Fibroblast of skin of right biceps (primary cell): ENCODE measurements at places on chromosomes 12 and 14.

DNA sequence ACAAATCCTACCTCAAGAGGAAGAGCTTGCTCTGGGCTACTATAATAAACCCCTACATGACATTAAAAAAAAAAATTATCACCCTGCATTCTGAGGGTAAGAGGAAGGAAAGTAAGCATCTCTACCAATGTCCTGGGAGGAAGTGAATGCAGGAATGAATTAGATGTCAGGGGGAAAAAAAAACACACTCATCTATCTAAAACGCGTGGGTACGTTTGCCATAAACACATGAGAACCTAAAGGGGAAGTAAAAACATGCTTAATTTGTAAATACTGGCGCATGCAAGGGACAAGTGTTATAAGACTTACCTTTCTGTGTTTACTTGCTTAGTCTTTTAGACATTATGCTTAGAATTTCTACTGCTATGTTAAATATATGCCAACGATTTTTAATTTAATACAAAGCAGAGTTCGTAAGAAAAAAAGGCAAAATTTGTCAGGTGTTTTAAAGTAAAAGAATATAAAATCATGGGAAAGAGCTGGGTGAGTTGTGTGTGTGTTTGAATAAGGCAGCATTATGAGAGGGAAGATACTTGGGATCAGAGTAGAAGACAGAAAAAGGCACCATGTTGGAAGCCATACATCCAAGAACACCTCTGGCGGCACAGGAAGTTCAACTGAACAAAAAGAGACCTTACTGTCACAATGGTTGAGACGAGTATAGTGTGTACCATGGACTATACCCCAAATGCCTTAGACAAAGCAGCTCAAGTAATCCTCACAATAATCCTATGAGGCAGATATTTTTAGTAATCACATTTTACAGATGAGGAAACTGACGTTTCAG, 1.5 kb downstream of the TMED8 start:
- no peak for DNase-seq

DNA sequence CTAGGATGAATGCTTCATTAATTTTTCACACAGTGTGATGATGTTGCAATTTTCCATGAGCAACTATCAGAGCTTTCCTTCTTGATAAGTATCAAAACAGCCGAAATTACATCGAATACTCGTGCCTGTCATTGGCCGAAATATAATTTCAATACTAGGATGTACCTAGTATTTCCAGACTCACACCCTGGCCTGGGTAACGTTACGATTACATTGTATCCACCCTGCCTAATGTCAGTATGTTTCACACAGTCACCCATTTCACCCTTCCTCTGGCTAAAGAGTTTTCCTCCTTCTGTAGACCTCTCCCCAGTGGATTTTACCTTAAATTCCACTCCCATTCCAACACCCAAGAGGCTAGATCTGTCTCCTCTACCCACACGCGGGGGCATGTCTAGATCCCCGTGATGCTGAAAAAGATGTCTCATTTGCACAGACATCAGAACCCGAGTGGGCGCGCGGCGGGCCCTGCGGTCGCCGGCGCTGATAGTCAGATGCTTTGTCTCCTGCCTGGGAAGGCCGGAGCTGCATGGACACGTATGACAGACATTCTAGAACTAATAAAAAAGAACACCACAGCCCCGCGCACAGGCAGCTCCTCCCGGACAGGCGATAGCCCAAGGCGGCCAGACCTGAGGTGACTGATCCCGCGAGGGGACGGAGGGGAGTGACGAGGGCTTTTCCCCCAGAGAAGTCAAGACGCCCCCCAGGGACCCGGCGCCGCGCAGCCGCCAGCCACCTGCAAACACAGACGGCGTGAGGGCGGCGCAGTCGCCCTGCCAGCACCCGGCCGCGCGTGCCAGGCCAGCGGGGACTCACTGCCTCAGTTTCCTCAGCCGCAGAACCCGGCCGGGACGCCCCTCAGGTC, 723 bp downstream of the KIF21A start:
- DNase-seq, result peak; percentile 21

DNA sequence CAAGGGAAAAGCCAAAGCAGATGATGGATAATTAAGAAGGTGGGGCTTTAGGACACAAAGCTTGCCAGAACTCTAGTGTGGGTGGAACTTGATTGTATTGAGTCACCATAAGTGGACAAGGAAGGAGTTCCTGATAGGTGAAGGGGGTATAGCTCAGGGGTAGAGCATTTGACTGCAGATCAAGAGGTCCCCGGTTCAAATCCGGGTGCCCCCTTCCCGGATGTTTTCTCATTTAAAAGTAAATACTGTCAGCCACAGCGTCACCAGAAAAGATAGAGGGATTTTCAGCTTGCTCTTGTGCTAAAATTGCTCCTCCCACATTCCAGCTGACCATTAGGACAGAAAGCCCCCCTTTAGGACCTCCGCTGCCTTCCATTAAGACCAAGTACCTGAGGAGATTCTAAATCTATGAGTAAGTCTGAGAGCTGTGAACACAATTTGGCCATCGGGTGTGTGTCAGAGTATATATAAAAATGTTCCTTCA, 36.6 kb downstream of the DCAF4 start:
- DNase-seq, result peak; percentile 88

- no peak for DNase-seq
These were observed 353.3 kb downstream of the GRIN2B start for GRCh38 chr12:13628067-13628466.

DNA sequence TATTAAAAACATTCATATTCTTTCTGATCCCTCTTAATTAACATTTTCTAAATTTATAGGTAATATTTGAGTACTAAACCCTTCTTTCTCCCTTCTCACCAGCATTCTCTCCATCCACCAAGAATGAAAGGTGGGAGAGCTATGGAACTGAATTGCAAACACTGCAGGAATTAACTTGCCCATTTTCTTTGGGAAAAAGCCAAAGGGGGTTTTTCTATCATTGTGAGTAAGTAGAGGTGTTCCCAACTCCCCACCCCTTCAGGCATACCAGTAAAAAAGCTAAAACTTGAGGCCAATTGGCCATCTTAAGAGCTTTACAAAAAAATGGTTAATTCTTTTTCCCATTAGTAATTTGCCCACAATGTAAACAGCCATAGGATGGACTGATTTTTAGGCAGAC, 23.7 kb downstream of the PCNX1 start:
- DNase-seq, result peak; percentile 18

DNA sequence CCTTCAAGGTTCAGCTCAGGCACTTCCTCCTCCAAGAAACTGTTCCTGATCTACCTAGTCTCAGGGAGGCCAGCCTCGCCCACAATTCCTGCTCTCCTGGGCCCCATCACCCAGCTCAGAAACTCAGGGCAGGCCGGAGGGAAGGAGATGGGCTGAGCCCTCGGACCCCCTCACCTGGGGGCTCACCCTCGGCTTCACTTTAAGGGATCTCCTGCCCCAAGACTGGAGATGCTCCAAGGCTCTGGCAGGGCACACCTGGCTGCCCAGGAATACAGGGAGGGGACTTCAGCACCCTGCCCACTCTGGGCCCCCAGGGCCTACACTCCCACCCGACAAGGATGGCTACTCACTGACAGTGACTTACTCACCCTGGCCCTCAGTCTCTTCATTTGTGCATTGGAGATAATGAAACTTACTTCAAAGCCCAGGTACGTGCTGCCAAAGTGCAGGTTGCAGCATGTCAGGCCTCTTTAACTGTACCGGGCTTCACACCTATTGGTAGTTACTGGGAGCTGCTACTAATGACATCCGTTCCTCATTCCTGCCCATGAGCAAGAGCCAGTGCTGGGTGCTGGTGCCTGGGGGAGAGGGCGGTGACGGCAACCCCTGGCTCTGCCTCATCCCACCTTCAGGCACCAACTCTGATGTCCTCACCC, 21.0 kb upstream of the PPP1R13B start:
- DNase-seq, result no peak

DNA sequence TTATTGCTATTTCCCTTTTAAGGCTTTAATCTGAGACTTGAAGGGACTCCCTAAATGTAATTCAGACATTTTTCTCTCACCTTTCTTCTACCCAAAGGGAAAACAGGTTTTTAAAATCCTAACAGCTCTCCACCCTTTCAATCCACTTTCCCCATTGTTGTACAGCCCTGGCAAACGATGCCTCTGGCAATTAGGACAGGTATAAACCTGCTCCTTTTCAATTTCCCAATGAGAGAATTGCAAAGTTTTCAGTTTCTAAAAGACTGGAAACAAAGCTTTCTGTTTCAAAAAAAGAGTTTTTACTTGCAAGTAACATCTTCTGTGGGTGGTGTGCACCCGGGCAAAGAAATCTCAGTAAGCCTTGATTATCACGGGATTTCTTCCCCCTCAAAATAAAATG, 131.2 kb downstream of the HMGA2 start:
- DNase-seq, result no peak

- peak; percentile 43 for DNase-seq
These were observed 5.8 kb downstream of the CTDSP2 start for GRCh38 chr12:57840726-57841125.

DNA sequence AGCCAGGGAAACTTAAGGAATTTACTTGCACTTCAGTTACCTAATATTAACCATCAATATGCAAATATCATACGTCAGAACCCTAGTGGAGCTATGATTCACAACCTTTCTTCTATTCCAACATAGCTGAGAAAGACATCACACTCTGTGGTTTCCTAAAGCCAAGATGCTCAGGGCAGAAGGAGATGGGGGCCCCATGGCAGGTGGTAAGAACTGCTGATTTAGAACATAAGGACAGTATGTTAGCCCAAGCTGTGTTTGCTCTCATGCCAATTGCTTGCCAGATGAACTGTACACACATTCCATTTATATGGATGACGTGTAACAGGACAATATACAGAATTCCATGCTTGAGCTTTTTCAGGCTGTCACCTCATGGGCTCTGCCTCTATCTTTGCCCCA, 34.6 kb downstream of the HECTD4 start:
- DNase-seq, result peak; percentile 84

DNA sequence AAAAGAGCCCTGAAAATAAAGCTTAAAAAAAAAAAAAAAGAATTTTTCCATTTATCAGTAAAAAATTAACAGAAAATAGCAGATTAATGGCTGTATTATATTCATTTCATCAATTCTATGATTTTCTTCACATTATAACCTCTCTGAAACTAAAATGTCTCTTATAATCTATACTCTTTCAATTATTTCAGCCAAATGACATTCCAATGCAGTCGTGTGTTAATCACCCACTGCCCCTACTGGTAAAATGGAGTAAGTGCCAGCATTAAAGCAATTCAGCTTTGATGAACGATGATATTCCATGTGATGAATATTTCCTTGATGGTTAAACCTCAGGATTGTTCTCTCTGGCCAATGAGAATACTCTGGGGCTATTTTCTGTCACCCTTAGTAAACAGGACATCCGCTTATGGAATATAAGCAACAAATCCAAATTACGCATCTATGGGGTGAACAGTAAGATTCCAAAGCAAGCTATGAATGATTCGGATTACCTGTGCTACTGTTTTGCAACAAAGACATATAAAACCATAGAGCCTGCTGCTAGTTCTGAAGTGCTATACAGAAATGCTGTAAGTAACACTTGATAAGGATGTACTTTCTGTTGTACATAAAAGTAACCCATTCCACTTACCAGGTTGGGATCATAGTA, 20.3 kb upstream of the SYCP3 start:
- peak; percentile 31 for DNase-seq

DNA sequence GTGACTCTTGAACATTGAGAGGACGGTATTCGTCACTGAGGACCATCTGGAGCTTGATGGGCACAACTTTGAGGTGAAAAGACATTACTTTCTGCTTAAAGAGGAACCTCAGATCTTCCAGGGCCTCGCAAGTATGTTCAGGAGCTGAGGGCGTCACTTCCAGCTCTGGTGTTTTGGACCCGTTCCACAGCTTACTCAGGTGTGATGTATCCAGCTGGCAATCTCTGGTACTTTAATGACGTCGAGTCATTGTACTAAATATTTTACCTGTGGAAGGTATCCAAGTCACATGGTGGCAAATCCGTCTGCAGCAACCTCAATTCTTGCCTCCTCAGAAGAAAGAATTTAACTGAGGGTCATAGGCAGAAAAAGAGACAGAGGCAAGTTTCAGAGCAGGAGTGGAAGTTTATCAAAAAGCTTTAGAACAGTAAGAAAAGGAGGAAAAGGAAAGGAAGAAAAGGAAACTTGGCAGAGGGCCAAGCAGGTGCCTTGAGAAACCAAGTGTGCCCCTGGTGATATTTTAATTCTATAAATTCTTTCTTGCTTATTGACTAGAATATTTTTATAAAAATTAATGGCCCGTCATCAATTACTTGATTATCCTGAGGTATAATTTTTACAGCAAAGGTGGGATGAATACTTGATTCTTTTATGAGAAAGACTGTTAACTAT, 250.6 kb downstream of the AEBP2 start:
- no peak for DNase-seq

GRCh38 chr12:70876952-70877351, 43.6 kb downstream of the PTPRR start:
- peak; percentile 54 for DNase-seq

DNA sequence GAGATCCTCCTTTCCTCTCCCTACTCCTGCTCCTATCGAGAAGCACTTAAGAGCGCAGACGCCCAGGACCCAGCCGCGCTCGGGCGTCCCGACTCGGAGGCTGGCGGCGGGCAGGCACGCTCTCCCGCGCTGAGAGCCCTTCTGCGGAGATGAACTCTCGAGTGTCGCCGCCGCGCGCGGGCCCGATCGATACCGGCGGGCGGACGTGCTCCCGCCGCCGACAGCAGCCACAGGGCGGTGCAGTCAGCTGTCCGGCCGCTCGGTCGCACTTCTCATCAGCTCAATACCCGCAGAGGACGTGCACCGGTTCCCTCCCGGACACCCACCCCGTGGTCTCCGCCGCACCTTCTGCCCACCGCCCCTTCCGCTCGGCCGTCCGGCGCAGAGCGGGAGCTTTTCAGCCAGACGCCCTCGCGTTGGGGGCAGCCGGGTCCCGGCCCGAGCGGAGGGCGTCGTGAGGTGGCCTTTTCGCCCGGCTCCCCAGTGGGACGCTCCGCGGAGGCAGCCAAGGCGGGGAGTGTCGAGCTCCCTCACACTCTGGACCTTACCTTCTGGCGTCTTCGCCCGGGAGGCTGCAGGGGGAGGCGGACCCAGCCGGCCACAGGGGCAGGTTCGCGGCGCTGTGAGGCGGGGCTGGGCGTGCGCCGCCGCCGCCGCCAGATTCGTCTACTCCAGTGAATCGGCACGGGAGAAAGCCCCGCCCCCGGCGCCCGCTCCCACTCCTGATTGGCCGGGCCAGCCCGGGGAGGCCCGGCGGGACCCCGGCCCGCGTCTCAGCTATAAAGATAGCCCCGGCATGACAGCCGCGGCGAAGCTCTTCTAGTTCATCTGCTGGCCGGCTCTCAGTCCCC, at the start of gene INSM2:
Gene INSM2, plus strand, starts transcription at position 808 of the 851 bp plus-strand sequence. CDS start 89 bp downstream, outside the sequence.
- DNase-seq, result peak; percentile 50

DNA sequence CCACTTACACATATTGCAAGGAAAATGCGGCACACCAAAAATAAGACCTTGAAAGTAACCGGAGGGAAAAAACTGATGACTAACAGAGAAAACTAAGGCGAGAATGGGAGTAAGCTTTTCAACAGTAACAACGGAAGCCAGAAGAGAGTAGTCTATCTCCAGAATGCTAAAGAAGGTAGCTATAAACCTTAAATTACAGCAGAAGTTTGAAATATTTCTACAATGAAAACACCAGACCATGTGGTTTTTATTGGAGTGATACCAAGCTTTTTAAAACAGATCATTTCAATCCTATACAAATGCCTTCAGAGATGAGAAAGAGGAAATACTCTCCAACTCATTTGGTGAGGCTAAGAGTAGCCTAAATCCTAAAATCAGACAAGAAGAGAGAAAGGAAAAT, 209.5 kb downstream of the ANO6 start:
- peak; percentile 85 for DNase-seq
